Activated naive CD4-positive, alpha-beta T cell treated with anti-CD3 and anti-CD28 coated beads, Interleukin-2, amount 10 ng/mL, durations not matched to agents 7 days and 5 days (primary cell): ENCODE measurements at places on chromosomes 11 and 22.

GRCh38 chr11:63609971-63610580 lies 4.2 kb downstream of the PLAAT3 start:
- H3K4me1 ChIP-seq = peaks cover 13% of the 10 kb centered on the region
- no peak overlapping the region for H3K27ac ChIP-seq
- no peak for DNase-seq
- peaks cover 30% of the 10 kb centered on the region for H3K27me3 ChIP-seq
- H3K36me3 ChIP-seq = no peaks in the 10 kb centered on the region
- H3K4me3 ChIP-seq = no peak overlapping the region

- H3K4me3 ChIP-seq = no peak overlapping the region
- peaks cover 31% of the 10 kb centered on the region for H3K27me3 ChIP-seq
- no peak for DNase-seq
- no peaks in the 10 kb centered on the region for H3K36me3 ChIP-seq
- H3K27ac ChIP-seq = no peak overlapping the region
- peaks cover 6% of the 10 kb centered on the region for H3K4me1 ChIP-seq
These were observed 5.5 kb upstream of the DUSP18 start for GRCh38 chr22:30673136-30673535.

- peaks cover 21% of the 10 kb centered on the region for H3K4me1 ChIP-seq
- no peak overlapping the region for H3K27ac ChIP-seq
- H3K27me3 ChIP-seq = no peaks in the 10 kb centered on the region
- no peak overlapping the region for H3K4me3 ChIP-seq
- peaks cover 50% of the 10 kb centered on the region for H3K36me3 ChIP-seq
These were observed 9.4 kb downstream of the KLHL22 start for GRCh38 chr22:20486229-20486628.

DNA sequence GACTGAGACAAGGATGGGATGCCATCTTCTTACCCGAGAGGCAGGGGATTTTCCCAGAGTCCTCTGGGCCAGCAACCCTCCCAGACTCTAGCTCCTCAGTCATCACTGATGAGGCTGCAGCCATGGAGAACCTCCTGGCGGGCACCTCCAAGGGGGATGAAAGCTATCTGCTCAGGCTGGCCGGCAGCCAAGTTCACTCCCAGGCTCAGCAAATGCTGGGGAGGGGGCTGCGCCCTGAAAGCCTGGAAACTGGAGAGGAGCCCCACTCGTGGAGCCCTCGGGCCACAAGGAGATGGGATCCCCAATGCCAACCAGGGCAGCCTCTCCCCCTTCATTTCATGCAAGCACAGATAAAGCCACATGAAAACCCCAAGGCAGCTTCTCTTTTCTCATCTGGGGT lies 75.0 kb downstream of the CACNA1I start:
- no peaks in the 10 kb centered on the region for H3K36me3 ChIP-seq
- H3K4me3 ChIP-seq = no peak overlapping the region
- H3K27ac ChIP-seq = no peak overlapping the region

GRCh38 chr11:9901943-9902342 lies 238.1 kb downstream of the SWAP70 start:
- no peaks in the 10 kb centered on the region for H3K4me1 ChIP-seq
- no peak for DNase-seq
- H3K4me3 ChIP-seq = no peak overlapping the region
- H3K36me3 ChIP-seq = no peaks in the 10 kb centered on the region
- no peak overlapping the region for H3K27ac ChIP-seq
- no peaks in the 10 kb centered on the region for H3K27me3 ChIP-seq

GRCh38 chr22:40276996-40277823 lies 69.1 kb upstream of the ADSL start:
- H3K27me3 ChIP-seq = no peaks in the 10 kb centered on the region
- DNase-seq = no peak
- H3K4me1 ChIP-seq = peaks cover 57% of the 10 kb centered on the region
- H3K27ac ChIP-seq = peak overlapping the region; percentile 97
- peaks cover 61% of the 10 kb centered on the region for H3K36me3 ChIP-seq

GRCh38 chr22:48004038-48004437 lies 1241.6 kb downstream of the TBC1D22A start:
- DNase-seq = no peak

DNA sequence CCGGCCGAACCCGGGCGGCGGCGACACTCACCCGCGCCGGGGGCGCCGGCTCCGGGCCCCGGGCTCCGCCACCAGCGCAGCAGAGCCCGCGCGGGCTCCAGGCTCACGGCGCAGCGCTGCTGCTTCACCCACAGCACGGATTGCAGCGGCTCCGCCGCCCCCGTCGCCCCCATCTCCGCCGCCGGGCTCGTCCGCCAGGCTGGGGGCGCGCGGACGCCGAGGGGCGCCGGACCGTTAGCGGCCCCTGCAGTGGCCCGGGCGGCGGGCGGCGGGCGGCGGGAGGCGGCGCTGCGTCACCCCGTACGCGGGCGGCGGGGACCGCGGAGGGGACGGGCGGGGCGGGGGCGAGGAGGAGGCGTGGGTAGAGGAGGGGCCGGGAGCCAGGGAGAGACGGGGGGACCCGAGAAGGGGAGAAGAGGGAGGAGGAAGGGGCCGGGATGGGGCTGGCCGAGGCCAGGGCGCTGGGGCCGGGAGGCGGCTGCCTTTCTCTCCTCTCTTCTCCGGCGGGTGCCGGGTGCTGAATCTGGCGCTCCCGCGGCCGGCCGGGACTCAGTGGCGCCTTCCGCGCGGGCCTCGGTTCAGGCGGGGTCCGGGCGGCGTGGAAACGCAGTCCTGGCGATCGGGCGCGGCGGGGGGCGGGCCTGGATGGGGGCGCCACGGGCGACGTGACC lies at the start of gene CERK:
Gene CERK, minus strand, starts transcription at position 277 of the 671 bp plus-strand sequence. Its CDS starts 104 bp downstream, at position 173.
- peak; percentile 81 for DNase-seq
- peak within 1 kb of the TSS; percentile 98 for H3K27ac ChIP-seq
- no peaks in the 10 kb centered on the region for H3K27me3 ChIP-seq
- H3K4me1 ChIP-seq = peaks cover 48% of the 10 kb centered on the region

GRCh38 chr11:70493891-70494290 lies 95.6 kb downstream of the CTTN start:
- no peaks in the 10 kb centered on the region for H3K27me3 ChIP-seq
- no peak overlapping the region for H3K4me3 ChIP-seq
- no peak overlapping the region for H3K27ac ChIP-seq
- H3K36me3 ChIP-seq = no peaks in the 10 kb centered on the region
- DNase-seq = no peak
- no peaks in the 10 kb centered on the region for H3K4me1 ChIP-seq

GRCh38 chr11:66032957-66033735 lies 6.9 kb upstream of the CATSPER1 start:
- H3K27me3 ChIP-seq = peaks cover 49% of the 10 kb centered on the region
- H3K27ac ChIP-seq = no peak overlapping the region
- no peaks in the 10 kb centered on the region for H3K36me3 ChIP-seq
- H3K4me1 ChIP-seq = no peaks in the 10 kb centered on the region
- no peak for DNase-seq
- H3K4me3 ChIP-seq = no peak overlapping the region

DNA sequence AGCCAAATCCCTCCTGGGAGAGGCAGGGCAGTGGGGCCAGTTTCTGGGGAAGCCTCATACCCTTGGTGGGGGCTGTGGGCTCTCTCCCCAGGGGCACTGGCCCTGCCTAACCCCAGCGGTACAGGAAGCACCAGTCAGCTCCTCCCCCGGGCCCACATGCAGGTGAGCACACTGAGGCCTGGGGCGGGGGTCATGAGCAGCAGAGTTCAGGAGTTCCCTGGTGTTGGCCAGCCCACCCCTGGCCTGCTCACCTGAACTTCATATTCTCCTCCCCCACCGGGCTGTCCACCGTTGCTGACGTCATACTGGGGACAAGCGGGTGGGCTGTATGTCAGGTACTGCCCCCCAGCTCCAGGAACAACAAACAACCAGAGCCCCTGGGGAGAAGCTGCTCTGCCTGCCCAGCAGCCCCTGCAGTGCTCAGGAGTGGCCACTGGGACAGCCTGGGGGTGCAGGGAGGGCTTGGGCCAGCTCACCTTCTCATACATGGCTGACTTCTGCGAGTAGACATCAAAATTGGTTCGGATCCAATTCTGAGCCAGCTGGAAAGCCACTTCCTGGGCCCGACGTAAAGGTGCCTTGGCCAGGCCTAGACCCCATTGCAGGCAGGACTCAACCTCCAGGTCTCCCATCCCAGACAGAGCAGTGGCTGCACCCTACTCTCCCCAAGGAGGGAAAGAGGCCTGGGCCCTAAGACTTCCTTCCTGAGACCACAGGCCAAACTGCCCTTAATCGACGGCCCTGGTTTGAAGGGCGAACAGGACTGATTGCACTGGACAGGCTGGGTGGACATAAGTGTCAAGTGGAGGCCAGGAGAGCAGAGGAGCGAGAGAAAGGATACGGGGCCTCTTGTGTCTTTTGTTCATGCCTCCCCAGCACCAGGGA lies 20.8 kb downstream of the TREH start:
- no peak for DNase-seq
- peaks cover 6% of the 10 kb centered on the region for H3K4me1 ChIP-seq
- no peaks in the 10 kb centered on the region for H3K36me3 ChIP-seq

DNA sequence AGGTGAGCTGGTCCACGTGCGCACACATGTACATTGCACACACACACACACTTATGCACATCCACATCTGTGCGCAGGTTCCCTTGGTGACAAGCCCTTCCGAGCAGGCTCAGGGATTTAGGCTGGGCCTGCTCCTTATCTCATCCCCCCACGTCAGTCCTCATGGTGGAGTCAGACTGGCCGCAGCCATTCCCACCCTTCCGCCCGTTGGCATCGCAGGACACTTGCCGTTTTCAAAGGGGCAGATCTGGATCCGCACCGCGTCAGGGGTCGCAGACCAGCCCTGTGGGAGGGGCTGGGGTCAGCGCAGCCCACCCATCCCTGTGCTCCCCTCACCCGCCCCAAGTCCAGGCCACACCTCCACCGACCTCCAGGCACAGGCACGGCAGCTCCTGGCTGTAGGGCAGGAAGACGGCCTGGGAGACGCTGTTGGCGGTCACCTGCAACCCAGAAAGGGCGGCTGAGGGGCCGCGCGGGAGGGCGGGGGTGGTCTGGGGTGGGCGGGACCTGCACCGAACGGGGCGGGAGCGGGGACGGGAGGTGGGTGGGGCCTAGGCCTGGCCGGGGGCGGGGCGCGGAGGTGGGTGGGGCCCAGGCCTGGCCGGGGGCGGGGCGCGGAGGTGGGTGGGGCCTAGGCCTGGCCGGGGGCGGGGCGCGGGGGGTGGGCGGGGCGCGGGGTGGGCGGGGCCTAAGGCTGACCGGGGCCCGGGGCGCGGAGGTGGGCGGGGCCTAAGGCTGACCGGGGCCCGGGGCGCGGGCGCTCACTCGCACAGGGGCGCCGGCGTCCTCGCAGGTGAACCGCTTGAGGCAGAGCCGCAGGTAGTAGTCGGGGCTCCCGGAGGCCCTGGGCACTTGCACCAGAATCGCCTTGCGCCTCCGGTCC lies 13.3 kb downstream of the IL17REL start:
- no peaks in the 10 kb centered on the region for H3K36me3 ChIP-seq
- no peak for DNase-seq
- no peak overlapping the region for H3K4me3 ChIP-seq

GRCh38 chr11:65968600-65969482 lies 7.3 kb downstream of the SART1 start:
- H3K27me3 ChIP-seq = no peaks in the 10 kb centered on the region
- peaks cover 64% of the 10 kb centered on the region for H3K36me3 ChIP-seq
- no peak overlapping the region for H3K27ac ChIP-seq

GRCh38 chr22:39931251-39931650 lies 28.9 kb upstream of the TMA7B start:
- no peak overlapping the region for H3K27ac ChIP-seq
- no peak overlapping the region for H3K4me3 ChIP-seq
- H3K27me3 ChIP-seq = no peaks in the 10 kb centered on the region
- DNase-seq = no peak

GRCh38 chr11:11973361-11973800 lies 35.0 kb downstream of the DKK3 start:
- peaks cover 31% of the 10 kb centered on the region for H3K27me3 ChIP-seq
- H3K36me3 ChIP-seq = no peaks in the 10 kb centered on the region
- no peak for DNase-seq
- no peak overlapping the region for H3K4me3 ChIP-seq

DNA sequence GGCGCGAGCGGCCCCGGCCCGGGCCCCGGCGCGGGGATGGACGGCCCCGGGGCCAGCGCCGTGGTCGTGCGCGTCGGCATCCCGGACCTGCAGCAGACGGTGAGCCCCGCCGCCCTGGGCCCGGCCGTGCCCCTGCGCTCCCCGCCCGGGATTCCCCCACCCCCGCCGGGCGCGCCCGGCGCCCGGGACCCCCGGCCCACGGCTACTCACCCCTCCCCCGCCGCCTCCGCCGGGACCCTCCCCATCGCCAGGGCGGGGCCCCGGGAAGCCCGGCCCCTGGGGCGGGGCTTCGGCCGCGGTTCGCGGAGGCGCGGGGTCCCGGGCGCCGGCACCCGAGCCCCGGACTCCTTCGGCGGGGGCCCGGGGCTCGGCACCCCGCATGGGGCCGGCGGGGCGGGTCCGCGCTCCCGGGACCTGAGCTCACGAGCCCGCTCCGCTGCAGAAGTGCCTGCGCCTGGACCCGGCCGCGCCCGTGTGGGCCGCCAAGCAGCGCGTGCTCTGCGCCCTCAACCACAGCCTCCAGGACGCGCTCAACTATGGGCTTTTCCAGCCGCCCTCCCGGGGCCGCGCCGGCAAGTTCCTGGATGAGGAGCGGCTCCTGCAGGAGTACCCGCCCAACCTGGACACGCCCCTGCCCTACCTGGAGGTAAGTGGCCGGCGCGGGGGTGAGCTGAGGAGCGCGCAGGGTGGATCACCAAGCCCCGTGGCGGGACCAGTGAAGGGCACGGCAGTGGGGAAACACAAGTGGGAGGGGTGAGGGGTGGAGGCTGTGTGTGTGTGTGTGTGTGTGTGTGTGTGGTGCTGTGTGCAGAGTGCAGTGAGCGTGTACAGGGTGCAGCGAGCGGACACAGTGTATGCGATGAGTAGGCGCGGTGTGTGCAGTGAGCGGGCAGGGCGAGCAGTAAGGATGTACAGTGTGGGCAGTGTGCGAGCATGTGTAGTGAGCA lies 2.3 kb downstream of the SHANK3 start:
- peaks cover 77% of the 10 kb centered on the region for H3K27me3 ChIP-seq
- no peak overlapping the region for H3K27ac ChIP-seq
- peaks cover 8% of the 10 kb centered on the region for H3K4me1 ChIP-seq
- peak; percentile 30 for DNase-seq
- H3K36me3 ChIP-seq = no peaks in the 10 kb centered on the region

GRCh38 chr11:77497368-77497767 lies 23.5 kb upstream of the PAK1 start:
- H3K27ac ChIP-seq = no peak overlapping the region
- H3K27me3 ChIP-seq = peaks cover 30% of the 10 kb centered on the region
- H3K4me3 ChIP-seq = no peak overlapping the region
- DNase-seq = no peak
- no peaks in the 10 kb centered on the region for H3K36me3 ChIP-seq

GRCh38 chr11:68077617-68078582 lies 39.1 kb downstream of the TCIRG1 start:
- no peaks in the 10 kb centered on the region for H3K36me3 ChIP-seq
- H3K27ac ChIP-seq = no peak overlapping the region
- no peak for DNase-seq

- H3K4me3 ChIP-seq = no peak overlapping the region
- no peaks in the 10 kb centered on the region for H3K36me3 ChIP-seq
- no peak for DNase-seq
- H3K27ac ChIP-seq = no peak overlapping the region
- no peaks in the 10 kb centered on the region for H3K4me1 ChIP-seq
These were observed 93.8 kb upstream of the LMO1 start for GRCh38 chr11:8357505-8357888.
